ENCODE measurements at places on chromosomes 2 and 18. TPM values are rescaled to one million over a fixed set of nuclear protein-coding genes. Genes with fewer than 3 reads are reported as not detected.

Gene SOWAHC
- polyA plus RNA-seq = 17.1 TPM

Gene C1GALT1C1L
- 3.7 TPM for polyA plus RNA-seq

Gene BOLL
- polyA plus RNA-seq = not detected

Gene HOXD4
- polyA plus RNA-seq = 68.0 TPM

Gene LRATD1
- polyA plus RNA-seq = 28.0 TPM

Gene CCBE1
- polyA plus RNA-seq = 23.9 TPM

Gene UGT1A10
- not detected for polyA plus RNA-seq

Gene STPG4
- polyA plus RNA-seq = 0.14 TPM

Gene MC5R
- polyA plus RNA-seq = not detected

Gene KLHL30
- 0.24 TPM for polyA plus RNA-seq

Gene IL18RAP
- 0.17 TPM for polyA plus RNA-seq

Gene HOXD12
- polyA plus RNA-seq = 0.52 TPM

Gene CAD
- polyA plus RNA-seq = 59.9 TPM

Gene LIMS1
- polyA plus RNA-seq = 38.9 TPM

Gene MAP4K4
- 78.5 TPM for polyA plus RNA-seq

Gene DNMT3A
- polyA plus RNA-seq = 95.6 TPM

Gene SNORC
- 2.8 TPM for polyA plus RNA-seq

Gene NTSR2
- polyA plus RNA-seq = not detected

Gene SLC35F5
- polyA plus RNA-seq = 108 TPM

Gene REEP1
- 2.7 TPM for polyA plus RNA-seq

Gene CNDP1
- polyA plus RNA-seq = 2.6 TPM

Gene FAP
- polyA plus RNA-seq = 5.5 TPM

Gene GPR45
- 0.22 TPM for polyA plus RNA-seq

Measured in renal pelvis (tissue), 12 donors.